Activated naive CD4-positive, alpha-beta T cell treated with anti-CD3 and anti-CD28 coated beads for 36 hours (primary cell): ENCODE measurements at places on chromosomes 2 and 18. TPM values are rescaled to one million over a fixed set of nuclear protein-coding genes. Genes with fewer than 3 reads are reported as not detected.

The RAPH1 gene
- 11.9 TPM for total RNA-seq

The CTIF gene
- total RNA-seq: 4.1 TPM

The ABCB11 gene
- not detected for total RNA-seq

The CFC1 gene
- not detected for total RNA-seq

The RIT2 gene
- not detected for total RNA-seq

The SLC4A3 gene
- total RNA-seq: not detected

The NEU2 gene
- total RNA-seq: not detected

The GMCL1 gene
- total RNA-seq: 15.9 TPM

The UGT1A6 gene
- total RNA-seq: not detected

The NEU4 gene
- total RNA-seq: not detected

The NOL4 gene
- not detected for total RNA-seq

The LIMS4 gene
- 1.1 TPM for total RNA-seq

The TUBB8B gene
- total RNA-seq: not detected

The B4GALT6 gene
- total RNA-seq: 2.7 TPM

The PARD6G gene
- not detected for total RNA-seq

The ITGA4 gene
- 27.8 TPM for total RNA-seq

The CCNYL1 gene
- total RNA-seq: 2.5 TPM

The BCL11A gene
- 0.52 TPM for total RNA-seq

The UBXN4 gene
- 105 TPM for total RNA-seq

The SERPINB5 gene
- total RNA-seq: not detected

The ACOXL gene
- total RNA-seq: not detected

The RIF1 gene
- 53.0 TPM for total RNA-seq

The CPSF3 gene
- 65.7 TPM for total RNA-seq

The RNF152 gene
- 0.10 TPM for total RNA-seq

The C2orf76 gene
- total RNA-seq: 11.1 TPM

The ARHGAP15 gene
- 85.7 TPM for total RNA-seq

The C1D gene
- total RNA-seq: 21.4 TPM

The ADCYAP1 gene
- total RNA-seq: not detected

The ASXL2 gene
- total RNA-seq: 29.1 TPM
